Stimulated activated naive CD4-positive, alpha-beta T cell treated with Interleukin-2 at 50 U/mL for 16 hours (primary cell): ENCODE measurements at places on chromosomes 7 and 10.

GRCh38 chr10:128324058-128324827 lies 198.0 kb upstream of the MKI67 start:
- DNase-seq, result no peak

DNA sequence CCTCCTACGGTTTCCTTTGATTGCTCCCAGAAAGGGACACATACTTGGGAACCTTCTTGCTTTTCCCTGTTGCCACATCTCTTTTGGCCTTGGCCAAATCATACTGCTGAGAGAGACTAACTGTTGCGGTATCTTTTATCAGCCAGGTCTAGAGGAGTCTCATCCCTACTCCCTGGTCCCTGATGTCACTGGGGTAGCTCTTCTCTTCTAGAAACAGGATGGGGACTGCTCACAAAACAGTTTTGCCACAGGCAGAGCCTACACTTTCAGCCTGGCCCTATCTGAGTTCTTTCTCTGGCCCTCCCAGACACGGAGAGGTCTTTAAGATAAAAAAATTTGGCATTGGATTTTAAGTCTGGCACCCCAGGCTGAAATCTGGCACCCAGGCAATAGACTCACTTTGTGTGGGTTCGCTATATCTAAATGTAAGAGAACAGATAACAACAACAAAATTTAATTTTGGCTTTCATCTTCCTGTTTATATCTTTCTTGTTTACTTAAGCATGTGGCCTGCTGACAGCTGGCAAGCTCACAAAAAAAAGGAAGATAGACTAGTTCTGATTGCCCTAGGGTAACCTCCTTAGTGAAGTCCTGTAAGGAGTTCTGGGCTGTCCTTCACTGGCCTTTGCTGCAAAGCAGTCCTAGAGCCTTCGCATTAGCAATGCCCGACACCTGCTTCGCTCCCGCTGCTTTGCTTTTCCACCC lies 228.3 kb upstream of the NPVF start:
- no peak for DNase-seq

DNA sequence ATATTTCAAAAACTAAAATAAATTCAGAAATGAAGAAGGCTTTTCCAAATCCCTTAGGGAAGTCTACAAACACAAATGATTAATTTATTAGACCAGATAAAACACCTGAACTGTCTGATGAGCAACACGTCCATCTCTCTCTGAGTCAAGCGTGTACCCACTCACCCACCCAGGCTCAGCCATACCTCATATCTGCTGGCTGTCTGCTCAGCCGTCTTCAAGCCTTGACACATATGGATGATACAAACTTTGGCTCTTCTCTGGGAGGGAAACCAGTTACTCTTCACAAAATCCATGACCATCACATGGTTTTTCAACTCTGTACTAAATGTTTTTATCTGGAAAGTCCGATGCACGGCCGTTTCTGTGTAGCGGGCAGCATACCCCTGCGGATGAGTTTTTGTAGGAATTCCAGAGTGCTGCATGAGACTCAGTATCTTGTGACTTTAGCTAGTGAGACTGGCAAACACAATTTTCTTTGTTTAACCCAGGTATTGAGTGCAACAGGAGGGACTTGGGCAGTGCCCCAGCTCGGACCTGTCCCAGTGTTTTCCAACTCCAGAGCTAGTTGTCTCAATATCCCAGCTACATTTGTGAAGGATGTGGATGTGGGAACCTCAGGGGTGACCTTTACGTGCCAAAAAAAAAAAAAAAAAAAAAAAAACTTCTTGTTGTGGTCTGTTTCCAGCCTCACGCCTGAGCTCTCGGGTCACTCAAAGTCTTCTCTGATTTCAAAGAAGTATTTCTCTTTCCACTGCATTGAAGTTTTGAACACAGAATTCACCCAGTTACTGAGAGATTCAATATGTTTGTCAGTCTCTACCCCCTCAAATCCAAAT lies at the start of gene C10orf90:
TSS of gene C10orf90 (minus strand) at position 638 of the 839 bp plus-strand sequence. CDS start at position 425, 213 bp downstream.
- DNase-seq, result no peak

DNA sequence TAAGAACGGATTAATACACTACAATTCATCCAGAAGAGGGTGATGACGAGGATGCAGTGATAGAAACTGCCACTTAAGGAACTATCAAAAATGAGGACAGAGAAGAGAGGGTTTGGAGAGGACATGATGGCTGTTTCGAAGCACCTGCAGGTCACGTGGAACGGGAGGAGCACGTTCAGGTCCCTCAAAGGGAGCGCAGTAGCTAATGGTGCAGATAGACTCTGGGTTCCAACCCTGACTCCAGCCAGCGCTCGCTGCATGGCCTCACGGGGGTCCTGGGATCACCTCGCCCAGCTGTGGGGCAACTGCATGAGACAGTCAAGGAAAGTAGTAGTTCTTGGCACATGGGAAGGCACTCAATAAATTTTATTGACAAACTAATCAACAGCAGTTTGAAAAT lies 208.6 kb upstream of the RNF32 start:
- DNase-seq, result no peak

DNA sequence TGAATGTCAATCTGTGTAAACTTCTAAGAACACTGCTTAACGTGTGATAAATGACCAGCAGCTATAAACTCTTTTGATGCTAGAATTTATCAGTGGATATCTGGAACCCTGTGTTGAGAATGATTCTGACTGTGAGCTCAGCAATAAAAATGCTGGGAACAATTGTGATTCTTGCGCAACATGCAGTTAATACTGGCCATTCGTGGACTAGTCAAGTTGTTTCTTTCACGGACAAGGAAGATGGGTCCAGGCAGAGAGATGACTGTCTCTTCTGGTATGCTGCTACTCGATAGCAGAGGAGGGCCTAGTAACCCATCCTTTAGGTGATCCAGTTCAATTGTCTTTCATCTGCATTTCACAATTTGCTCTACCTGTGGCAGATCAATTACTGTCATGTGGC lies 394.8 kb upstream of the IGFBP3 start:
- DNase-seq, result no peak

GRCh38 chr10:120783098-120783497 lies 68.1 kb upstream of the WDR11 start:
- DNase-seq, result no peak

DNA sequence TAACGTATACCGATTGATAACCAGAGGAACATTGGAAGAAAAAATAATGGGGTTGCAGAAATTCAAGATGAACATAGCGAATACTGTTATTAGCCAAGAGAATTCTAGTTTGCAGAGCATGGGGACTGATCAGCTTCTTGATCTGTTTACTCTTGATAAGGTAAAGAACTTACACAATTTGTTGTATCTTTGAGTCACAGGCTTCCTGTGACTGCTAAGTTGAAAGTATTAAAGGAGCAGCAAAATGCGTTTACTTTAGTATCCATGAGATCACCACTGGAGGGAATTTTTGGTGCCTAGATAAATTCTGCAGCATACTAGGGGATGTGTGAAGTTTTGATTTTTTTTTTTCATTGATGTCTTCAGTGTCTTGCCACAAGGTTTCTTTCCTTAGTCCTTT lies 103.6 kb downstream of the BTAF1 start:
- DNase-seq, result no peak

DNA sequence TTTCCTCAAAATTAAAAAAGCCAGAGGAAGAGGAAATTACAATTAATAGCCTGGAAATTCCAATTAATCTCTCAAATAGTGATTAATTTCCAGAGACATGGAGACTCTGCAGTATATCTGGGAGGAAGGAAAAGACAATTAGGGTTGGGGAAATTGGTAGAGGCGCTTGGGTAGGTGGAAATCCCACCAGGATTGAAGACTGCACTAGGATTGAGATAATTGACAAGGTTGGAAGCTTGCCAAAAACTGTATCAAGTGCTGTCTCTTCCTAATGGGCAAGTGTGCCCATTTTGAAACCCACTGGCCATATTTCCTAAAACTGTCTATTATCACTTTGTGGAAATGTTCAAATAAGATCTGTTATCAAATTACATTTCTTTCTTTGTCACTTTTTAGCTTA lies 21.6 kb downstream of the CHN2 start:
- DNase-seq, result no peak

GRCh38 chr7:8125680-8126444 lies 136.1 kb downstream of the ICA1 start:
- DNase-seq, result peak; percentile 84

- no peak for DNase-seq
These were observed 30.7 kb downstream of the BRI3 start for GRCh38 chr7:98312201-98312600.

DNA sequence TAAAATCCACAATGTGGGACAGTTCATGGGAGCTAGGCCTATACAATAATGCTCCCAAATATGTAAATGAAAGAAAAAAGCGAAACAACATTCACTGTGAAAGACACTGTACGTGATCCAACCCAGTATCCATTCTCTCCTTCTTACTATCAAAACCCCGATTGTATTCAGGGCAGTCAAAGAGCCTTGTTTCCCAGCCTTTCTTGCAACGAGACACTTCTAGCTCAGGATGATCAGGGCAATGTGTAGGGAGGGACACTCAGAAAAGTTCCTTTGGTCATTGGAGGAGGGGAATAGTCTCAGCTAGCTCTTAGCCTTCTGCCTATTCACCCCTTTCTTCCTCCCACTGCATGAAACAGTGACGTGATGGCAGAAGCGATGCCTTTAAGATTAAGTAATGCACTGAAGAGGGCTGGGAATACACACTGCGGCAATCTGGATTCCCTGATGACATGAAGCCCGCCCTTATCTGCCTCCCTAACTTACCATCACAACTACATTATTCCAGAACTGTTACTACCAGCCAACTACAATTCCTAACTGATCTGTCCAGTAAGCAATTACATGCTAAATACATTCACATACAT lies 27.3 kb downstream of the UBE2H start:
- no peak for DNase-seq

- DNase-seq, result no peak
These were observed 117.5 kb upstream of the COL1A2 start for GRCh38 chr7:94277236-94277635.

DNA sequence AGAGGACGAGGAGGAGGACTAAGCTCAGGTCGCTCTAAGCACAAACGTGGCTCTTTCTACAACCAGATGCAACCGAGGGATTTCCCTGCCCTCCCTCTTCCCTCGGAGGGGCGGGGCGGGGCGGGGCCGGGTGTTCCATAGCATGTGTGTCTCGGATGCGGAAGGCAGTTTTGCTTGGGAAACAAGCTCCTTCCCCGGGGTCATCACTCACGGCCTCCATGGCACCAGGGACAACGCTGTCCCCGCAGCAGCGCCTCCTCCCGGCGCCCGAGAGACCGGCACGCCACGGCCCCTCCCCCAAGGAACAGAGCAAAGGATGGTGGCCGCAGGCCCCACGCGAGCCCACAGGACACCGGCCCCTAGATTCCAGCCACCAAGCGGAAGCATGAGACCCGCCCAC lies 110.5 kb downstream of the PAXIP1 start:
- no peak for DNase-seq

DNA sequence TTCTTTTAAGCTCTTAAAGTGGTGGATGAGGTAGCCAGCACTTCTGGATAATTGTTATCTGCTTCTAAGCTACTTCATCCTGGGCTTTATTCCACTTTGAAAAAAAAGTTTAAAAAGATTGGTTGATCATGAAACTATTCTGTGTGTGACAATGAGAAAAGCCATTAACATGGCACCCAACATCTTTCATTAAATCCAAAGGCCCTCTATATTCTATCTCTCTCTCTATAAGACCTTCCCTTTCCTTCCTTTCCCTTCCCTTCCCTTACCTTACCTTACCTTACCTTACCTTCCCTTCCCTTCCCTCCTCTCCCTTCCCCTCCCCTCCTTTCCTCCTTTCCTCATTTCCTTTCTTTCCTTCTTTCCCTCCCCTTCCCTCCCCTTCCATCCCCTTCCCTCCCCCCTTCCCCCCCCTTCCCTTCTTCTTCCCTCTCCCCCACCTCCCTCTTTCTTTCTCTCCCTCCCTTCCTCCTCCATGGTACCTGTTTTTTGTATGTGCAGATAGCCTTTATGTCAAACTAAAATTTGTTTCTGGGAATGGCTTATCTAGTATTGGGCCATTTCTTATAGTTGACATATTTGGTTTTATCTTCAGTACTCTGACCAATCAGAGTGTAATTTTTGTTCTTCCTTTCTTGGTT lies 218.7 kb downstream of the DKK1 start:
- no peak for DNase-seq

- DNase-seq, result no peak
These were observed 304.6 kb downstream of the PRPF18 start for GRCh38 chr10:13891128-13892000.

DNA sequence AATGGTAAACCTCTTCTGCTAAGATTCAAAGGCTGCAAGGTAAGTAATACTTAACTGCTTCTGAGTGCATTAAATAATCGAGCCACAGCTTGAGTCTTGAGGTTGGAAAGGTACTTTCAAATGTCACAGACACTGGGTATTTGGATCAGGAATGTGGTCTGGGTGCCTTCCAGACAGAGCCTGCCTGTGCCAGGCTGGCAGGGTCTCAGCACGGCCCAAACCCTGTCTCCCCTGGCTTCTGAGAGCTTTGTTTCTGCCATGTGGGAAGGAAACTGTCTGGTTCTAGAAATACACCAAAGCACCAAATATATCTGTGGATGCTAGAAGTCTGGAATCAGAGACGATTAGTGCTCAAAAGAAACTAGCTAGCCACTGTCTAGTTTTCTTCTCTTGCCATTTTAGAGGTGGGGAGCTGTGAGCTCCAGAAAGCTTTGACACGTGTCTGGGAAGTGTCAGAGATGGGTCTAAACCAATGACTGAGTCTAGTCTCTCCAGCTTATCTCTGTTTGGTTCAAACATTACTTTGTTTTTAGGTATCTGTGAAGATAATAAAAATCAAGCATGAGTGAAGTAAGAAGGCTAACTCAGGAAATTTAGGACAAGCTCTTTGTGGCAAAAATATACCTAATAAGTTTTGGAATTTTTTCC lies 162.8 kb downstream of the CYP26A1 start:
- no peak for DNase-seq

GRCh38 chr10:31584876-31585275 lies 265.9 kb downstream of the ZEB1 start:
- DNase-seq, result no peak

- DNase-seq, result no peak
These were observed 736.0 kb downstream of the AUTS2 start for GRCh38 chr7:70334295-70334694.

- DNase-seq, result no peak
These were observed 10.6 kb upstream of the ITGA8 start for GRCh38 chr10:15730341-15730740.

DNA sequence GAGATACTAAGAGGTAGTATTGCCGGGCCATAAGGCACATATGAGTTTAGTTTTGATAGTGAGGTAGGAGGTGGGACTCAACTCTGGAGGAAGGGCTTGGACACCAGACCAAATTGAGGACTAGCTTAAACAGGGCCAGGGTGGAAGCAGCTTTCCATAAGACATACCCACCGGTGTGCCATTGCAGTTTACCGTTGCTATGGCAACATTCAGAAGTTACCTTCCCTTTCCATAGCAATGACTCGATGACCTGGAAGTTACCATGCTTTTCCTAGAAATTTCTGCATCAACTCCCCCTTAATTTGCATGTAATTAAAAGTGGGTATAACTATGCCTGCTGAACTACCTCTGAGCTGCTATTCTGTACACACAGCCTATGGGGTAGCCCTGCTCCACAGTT lies 10.9 kb upstream of the SNX10 start:
- no peak for DNase-seq

- DNase-seq, result no peak
These were observed 41.6 kb upstream of the EPHB6 start for GRCh38 chr7:142813226-142813625.
